ENCODE measurements at places on chromosomes 1 and 21.

DNA sequence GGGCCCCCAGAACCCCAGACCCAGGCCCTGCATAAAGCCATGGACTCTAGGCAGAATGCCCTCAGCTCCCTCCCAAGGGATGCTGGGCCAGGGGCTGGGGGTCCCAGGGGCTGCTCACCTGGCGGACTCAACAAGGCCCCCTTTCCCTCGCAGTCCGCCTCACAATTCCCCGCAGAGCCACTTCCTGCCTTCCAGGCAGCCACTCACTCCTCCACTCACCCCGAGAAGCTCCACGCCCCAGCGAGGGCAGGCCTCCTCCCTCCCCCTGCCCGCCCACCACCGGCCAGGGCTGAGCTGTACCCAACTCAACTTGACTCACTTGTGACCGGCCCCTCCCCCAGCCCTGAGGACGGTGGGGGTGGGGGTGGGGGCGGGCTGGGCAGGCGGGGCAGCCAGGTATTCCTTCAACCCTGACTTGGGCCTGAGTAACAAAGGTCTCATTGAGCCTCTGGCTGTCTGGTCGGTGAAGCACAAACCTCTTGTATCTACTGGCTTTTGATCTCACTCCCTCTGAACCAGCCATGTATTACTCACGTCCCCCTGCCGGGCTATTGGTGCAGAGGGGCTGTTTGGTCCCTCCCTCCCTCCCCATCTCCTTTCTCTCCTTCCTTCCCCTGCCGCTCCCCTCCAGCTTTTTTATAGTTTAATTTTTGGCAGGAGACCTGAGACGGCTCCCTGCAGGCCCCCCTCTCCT lies 5.9 kb downstream of the BLACAT1 start:
- peak; percentile 86 for DNase-seq

DNA sequence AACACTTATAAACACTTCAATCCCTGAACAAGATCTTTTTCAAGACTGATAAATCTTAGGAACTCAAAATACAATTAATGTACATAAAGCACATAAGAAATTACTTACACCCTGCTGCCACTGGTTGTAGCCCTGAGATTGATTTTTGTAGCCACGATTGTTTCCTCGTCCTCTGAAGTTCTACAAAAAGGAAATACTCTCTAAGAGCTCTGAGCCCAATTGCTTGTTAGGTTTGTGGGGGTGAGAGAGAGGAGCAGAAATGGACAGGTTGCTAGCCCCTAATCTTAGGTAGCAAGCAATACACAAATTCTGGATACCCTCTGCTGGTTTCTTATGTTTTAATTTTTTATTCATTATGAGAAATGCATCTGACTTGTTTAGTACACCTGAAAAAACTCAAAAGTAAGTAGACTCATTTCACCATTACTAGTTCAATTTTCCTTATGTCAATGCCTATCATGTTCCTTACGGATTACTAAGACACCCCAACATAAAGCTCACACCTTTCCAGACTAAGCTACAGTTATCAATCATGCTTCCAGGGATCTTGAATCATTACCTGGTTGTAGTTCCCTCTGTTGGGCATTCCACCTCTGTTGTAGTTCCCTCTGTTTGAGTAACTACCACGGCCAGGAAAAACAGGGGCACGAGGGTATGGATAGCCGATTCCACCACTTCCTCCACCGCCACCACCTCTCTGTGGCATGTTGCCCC lies 9.3 kb downstream of the HNRNPU start:
- no peak for DNase-seq

DNA sequence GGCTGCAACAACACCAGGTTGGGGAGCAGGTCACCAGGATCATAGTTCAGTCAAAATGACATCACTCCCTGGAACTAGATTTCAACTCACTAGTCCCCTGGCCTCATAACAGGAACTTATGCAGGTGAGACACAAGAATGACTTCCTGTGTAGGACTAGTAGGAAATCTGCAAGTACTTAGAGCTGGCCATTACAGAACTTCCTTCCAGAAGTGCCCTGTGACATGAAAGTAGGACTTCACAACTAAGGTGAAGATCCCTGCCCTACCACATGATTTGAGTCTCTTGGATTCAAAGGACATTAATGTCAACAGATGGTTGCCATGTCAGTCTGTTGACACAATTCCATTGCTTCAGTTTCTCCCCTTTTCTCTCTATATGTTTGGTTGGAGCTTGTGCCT lies 223.1 kb downstream of the RPS6KC1 start:
- DNase-seq, result no peak

GRCh38 chr1:155044812-155045657 lies 6.1 kb upstream of the ADAM15 start:
- DNase-seq, result peak; percentile 90

GRCh38 chr1:220696226-220696862 lies 6.2 kb downstream of the C1orf115 start:
- DNase-seq, result no peak

- DNase-seq, result no peak
Measured at GRCh38 chr1:165644064-165644735, 13.2 kb downstream of the MGST3 start.

DNA sequence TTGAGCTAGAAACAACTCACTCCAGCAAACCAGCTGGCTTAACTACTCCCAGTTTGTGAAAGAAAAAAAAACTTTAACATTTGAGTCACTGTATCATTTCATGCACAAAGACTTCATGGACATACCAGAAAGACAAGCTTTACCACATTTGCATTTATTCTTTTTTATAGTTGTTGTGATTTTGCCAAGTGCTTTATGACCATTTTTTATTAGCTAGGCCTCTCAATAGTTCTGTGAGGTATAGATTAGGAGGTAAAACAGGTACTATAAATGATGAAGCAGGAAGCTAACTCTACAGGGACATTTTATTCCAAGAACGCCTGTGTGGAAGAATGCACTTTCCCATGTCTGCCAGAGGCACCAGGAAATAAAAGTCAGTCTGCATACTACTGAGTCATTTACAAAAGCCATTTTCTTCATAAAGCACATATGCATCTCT lies 8.2 kb upstream of the DENND1B start:
- DNase-seq, result no peak

GRCh38 chr1:84851839-84852238 lies 41.2 kb downstream of the LPAR3 start:
- peak; percentile 62 for DNase-seq

GRCh38 chr1:79323239-79324025 lies 316.9 kb upstream of the ADGRL4 start:
- DNase-seq, result peak; percentile 87

GRCh38 chr1:156445789-156446263 lies 54.7 kb downstream of the MEF2D start:
- peak; percentile 92 for DNase-seq

- no peak for DNase-seq
Measured at GRCh38 chr1:160584784-160585183, 5.5 kb upstream of the CD84 start.

DNA sequence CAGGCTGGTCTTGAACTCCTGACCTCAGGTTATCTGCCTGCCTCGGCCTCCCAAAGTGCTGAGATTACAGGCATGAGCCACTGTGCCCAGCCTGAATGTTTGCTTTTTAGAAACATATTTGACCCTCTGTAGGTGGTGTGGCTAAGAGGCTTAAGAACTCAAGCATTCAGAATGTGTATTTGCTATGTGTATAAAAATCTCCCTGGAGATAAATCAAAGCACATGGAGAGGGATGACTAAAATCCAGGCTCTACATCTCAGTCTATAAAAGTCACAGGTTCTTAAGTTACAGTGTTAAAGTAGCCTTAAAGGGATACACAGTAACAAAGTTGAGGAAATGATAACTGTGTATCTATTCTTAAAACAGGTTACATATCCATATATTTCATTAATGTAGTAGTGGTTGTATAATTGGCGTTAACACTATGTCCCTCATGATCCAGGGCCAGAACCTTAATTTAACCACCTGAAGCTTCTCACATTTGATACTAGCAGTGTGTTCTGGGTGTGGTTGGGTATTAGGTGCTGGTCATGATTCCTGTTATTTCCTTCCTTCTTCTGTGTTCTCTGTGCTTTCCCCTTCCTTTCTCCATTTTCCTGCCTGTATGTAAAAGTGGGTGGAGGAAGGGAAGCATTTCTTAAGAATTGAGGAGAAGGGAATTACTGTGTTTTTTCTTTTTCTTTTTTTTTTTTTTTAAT lies 16.2 kb downstream of the GIPC2 start:
- peak; percentile 13 for DNase-seq

DNA sequence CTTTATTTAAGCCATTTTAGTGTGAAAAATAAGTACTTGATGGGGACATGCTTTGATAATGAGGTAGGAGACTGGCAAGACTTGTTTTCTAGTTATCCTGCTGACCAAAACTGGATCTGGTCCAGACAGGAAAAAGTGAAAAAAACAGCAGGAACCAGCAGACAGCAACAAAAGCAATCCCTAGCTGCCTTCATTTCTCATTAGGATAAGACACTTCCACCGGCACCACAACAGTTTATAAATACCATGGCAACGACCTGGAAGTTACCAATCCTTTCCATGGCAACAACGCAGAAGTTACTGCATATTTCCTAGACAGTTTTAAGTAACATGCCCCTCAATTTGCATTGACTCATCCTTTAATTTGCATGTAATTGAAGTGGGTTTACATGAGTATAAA lies 993.8 kb upstream of the NCAM2 start:
- no peak for DNase-seq

- DNase-seq, result no peak
Measured at GRCh38 chr1:198101716-198102453, 54.9 kb upstream of the NEK7 start.

DNA sequence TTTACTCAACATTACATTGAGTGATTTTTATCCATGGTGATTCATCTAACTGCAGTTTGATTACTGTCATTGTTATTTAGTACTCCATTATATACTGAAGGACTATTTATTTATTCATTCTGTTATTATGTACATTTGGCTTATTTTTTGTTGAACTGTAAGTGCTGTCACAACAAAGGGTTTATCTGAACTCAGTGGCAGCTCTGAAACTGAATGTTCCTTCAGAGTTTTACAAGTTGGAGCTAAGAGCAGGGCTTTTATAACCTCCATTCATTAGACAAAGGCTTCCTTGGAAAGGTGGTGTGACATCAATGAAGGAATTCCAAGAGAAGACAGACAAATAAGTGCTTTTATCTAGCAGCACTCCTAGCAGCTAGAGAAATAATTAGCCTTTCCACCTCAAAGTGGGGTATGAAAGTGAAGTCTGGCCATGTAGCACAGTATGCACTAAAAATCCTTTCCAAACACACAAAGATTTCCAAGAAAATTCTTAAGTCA lies 83.3 kb upstream of the GORAB start:
- DNase-seq, result no peak

DNA sequence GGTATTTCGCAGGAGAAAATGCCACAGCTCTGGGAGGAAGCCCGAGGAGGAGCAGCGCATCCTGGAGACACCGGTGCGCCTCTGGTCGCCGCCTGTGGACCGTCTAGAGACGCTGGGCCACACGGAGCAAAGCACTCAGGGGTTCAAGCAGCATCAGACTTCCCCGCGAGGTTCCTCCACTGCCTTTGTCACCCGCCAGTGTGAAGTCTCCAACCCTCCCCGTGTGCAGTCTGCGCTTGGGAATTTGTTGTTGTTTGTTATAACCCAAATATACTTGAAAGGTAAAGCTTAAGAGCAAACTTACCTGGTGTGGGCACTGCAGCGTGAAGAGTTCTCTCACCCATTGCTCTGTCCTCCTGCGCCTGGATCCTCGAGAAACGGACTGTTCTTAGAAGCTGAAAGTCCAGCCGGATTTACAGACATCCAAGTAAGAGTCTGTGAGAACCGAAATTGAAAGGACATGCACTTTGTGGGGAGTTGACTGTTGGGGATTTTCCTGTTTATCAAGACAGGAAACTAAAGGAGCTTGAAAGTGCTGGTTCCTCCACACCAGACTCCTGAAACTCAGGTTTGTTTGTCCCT lies at the start of gene GBP4:
GBP4 (minus strand) TSS at position 452 of the 582 bp plus-strand sequence; CDS start at position 344, 108 bp downstream.
- DNase-seq, result no peak

- DNase-seq, result peak; percentile 37
Measured at GRCh38 chr1:109640285-109640865, 15.5 kb upstream of the GSTM4 start.

DNA sequence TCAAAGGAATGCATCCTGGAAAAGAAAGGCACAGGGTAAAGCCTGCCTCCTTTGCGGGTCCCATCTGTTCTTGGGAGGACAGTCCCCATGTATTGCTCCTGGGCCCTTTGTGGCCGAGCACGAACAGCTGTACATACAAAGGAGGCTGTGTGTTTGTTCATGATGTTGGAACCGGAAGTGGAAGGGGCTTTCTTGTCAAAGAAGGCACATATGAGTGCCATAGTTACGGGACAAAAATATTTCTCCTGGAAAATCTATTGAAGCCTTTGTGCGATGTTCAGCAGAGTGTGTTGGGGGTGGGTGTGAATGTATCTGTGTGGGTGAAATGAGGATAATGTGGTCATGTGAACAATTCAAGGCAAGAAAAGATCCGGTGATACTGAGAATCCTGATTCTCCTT lies 297.6 kb downstream of the DISC1 start:
- no peak for DNase-seq

DNA sequence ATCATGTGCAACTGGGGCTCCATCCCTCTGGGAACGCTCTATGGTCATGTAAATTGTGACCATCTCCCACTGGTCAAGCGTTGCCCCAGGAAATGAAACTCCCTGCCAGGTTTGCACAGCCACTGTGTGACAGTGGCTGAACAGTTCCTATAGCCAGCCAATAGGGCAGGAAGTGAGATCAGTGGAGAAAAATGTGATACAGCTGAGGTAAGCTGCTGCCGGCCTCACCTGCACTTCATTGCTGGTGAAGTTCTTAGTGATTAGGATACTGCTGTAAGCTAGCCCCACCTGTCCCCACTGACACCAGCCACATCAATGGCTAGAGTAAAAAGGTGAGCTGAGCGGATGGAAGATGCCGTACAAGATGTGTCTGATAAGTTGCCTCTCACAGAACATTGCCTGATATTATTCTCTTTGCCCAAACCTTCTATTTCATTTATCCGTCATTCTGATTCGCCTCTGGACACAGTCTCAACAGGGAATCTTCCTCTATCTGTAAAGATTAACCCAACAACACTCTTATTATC lies 38.4 kb upstream of the CDC42BPA start:
- DNase-seq, result peak; percentile 79

- DNase-seq, result peak; percentile 30
Measured at GRCh38 chr1:64163970-64164369, 39.5 kb upstream of the UBE2U start.

DNA sequence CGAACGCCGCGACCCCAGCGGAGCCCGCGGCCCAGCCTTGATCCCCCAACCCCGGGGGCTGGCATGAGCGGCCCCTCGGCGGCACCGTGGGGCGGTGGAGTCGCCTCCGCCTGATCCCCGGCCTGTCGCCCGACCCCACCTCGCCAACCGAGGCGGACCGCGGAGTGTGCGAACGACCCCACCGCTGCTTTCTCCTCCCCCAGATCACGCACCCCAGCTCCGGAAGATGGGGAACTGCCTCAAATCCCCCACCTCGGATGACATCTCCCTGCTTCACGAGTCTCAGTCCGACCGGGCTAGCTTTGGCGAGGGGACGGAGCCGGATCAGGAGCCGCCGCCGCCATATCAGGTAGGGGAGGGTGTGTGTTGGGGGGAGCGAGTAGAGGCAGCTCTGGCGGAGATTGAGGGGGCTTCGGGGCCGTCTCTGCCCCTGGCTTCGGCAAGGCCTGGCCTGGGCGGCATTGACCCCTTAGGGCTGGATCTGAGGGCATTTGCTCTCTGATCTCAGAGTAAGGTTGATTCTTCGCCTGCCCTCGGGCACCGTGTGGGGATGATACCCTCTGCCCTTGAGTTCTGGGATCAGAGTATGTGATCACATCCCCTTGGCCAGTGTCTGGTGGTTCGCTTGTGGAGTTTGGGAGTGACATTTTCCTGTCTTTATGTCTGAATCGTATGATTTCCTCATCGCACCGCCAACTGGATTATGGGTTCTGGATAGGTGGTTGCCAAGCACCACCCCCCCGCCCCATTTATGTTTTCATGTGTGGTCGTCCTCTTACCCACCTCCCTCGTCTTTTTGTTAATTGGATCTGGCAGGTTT lies 668 bp downstream of the RNF11 start:
- no peak for DNase-seq

- no peak for DNase-seq
Measured at GRCh38 chr1:36397083-36397377, 678 bp downstream of the LSM10 start.

Measured in A172 (cell line).